ENCODE measurements at places on chromosomes 3 and 15. TPM values are rescaled to one million over a fixed set of nuclear protein-coding genes. Genes with fewer than 3 reads are reported as not detected.

GRCh38 chr3:141368925-141369794 lies 856 bp downstream of the ZBTB38 start:
- H3K4me1 ChIP-seq, result peaks cover 3% of the 10 kb centered on the region
- H3K36me3 ChIP-seq, result no peaks in the 10 kb centered on the region
- no peak overlapping the region for H3K4me3 ChIP-seq
- no peaks in the 10 kb centered on the region for H3K27me3 ChIP-seq

GRCh38 chr3:52454938-52455282 lies 494 bp upstream of the NISCH start:
- H3K4me1 ChIP-seq, result peaks cover 28% of the 10 kb centered on the region
- H3K4me3 ChIP-seq, result peak overlapping the region; percentile 88
- H3K36me3 ChIP-seq, result peaks cover 11% of the 10 kb centered on the region
- no peak for DNase-seq
- no peaks in the 10 kb centered on the region for H3K27me3 ChIP-seq

- no peak overlapping the region for H3K27ac ChIP-seq
- no peaks in the 10 kb centered on the region for H3K4me1 ChIP-seq
- no peaks in the 10 kb centered on the region for H3K36me3 ChIP-seq
- no peak overlapping the region for H3K4me3 ChIP-seq
- no peak for DNase-seq
- H3K27me3 ChIP-seq, result no peaks in the 10 kb centered on the region
These were observed 126.9 kb downstream of the LRRK1 start for GRCh38 chr15:101045835-101046691.

GRCh38 chr15:68704496-68705021 lies 116.1 kb downstream of the ANP32A start:
- DNase-seq, result no peak
- H3K36me3 ChIP-seq, result no peaks in the 10 kb centered on the region
- no peaks in the 10 kb centered on the region for H3K4me1 ChIP-seq
- H3K27ac ChIP-seq, result no peak overlapping the region

LRRC58 gene
- total RNA-seq, result 37.9 TPM

DNA sequence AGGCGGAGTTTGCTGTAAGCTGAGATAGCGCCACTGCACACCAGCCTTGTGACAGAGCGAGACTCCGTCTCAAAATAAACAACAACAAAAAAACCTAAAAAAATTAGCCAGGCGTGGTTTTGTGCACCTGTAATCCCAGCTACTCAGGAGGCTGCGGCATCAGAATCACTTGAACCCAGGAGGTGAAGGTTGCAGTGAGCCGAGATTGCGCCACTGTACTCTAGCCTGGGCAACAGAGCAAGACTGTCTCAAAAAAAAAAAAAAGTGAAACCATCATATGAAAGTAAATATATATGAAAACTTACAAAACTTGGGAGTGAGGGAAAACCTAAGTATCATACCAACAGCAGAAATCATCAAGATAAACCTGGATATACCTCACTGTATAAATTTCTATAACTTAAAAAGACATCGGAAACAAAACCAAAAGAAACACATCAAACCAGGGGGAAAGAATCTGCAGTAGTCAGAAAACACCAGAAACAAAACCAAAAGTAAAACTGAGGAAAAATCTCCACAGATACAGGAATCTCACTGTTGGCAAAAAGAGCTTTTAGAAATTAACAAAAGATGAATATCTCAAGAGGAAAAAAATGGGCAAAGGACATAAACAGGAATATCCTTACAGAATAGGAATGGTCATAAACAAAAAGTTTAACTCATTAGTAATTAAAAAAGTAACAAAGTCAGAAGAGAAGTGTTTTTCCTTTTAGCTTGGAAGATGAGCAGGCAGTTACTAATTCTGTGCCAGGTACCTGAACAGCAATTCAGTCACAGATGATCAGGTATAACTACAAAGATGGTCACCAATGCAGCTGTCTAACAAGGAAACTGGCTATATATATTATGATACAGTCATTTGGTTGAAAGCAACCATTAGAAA lies 41.3 kb downstream of the ETV5 start:
- no peak overlapping the region for H3K4me3 ChIP-seq
- no peaks in the 10 kb centered on the region for H3K36me3 ChIP-seq
- H3K27me3 ChIP-seq, result no peaks in the 10 kb centered on the region
- no peak for DNase-seq

DNA sequence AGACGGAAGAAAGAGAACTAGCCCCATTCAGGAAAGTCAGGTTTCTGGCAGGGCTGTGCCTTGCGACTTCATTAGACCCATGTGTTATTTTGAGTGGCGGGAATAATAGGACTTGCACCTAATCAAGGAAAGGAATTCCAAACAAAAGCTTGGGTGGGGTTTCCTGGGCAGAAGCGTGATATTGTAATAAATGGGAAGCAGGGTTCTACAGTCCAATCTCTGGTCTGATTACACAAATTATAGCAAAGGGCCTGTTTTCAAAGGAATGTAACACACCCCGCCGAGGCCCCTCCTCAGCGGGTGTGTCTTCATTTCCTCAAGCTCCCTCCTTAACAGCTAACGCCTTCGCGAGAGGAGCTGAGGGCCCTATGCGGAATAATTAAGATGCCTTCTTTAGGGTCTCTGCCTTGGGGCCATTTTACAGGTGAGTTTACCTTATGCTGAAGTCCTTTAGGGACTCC lies 396.0 kb upstream of the C2CD4B start:
- no peak overlapping the region for H3K27ac ChIP-seq
- no peak overlapping the region for H3K4me3 ChIP-seq
- H3K27me3 ChIP-seq, result no peaks in the 10 kb centered on the region
- H3K4me1 ChIP-seq, result no peaks in the 10 kb centered on the region

KLF15 gene
- 0.18 TPM for total RNA-seq

RBP2 gene
- total RNA-seq, result not detected

DNA sequence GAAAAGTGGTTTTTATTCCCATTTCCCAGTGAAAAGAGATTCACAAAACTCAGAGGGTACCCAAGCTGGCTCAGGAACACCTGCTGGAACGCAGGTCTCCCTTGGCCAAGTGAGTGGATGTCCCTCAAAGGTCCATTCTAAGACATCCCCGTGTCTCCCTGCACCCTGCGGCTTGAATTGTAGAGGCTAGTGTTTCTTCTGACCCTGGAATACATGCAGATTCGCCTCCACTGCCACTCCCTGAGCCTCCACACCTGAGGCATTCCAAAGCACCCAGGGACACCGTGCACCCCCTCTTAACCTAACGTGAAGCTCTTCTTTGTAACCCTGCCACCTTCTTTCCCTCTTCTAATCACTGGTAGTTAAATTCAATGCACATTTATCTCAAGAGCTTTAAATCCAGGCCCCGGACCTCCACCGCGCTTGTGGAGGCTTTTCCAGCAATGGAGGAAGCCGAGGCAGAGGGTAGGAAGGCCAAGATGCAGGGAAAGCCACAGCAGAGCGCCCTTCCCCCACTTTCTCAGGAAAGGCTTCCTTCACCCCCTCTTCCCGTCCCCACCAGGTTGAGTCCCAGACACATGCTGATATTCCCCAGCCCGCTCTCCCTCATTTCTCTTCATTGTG lies 590 bp upstream of the ITGA11 start:
- no peak for DNase-seq
- H3K36me3 ChIP-seq, result no peaks in the 10 kb centered on the region
- no peak overlapping the region for H3K27ac ChIP-seq
- no peaks in the 10 kb centered on the region for H3K4me1 ChIP-seq

DNA sequence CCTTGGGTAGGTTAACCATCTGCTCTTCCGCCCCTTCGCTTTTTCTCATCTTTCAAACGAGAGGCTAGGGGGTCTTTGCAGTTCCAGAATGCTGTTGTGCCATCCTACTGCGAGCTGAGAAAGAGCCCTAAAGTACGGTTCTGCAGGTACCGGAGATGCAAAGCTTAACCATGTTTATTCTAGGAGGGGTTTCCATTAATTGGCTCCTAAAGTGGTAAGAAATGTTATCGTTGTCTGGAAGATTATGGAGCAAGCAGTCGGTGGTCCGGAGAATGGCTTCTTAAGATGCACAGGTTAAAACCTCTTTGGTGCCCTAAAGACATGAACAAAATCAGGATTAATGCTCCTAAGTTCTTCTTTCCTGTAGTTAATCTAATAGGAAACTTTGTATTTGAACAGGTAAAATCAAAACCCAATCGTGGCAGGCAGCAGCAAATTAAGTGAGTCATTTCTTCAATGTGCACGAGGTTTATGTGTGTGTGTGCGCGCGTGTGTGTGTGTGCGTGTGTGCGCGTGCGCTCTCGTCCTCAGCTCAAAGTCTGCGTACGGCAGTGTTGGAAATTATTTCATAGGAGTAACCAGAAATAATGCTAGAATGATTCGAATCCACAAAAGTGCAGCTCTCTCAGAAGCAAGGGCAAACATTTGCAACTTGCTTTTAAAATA lies 772 bp downstream of the FAM81A start:
- H3K4me3 ChIP-seq, result peak overlapping the region; percentile 26
- peaks cover 9% of the 10 kb centered on the region for H3K4me1 ChIP-seq
- no peaks in the 10 kb centered on the region for H3K36me3 ChIP-seq
- peaks cover 14% of the 10 kb centered on the region for H3K27me3 ChIP-seq
- H3K27ac ChIP-seq, result no peak overlapping the region
- DNase-seq, result no peak

DNA sequence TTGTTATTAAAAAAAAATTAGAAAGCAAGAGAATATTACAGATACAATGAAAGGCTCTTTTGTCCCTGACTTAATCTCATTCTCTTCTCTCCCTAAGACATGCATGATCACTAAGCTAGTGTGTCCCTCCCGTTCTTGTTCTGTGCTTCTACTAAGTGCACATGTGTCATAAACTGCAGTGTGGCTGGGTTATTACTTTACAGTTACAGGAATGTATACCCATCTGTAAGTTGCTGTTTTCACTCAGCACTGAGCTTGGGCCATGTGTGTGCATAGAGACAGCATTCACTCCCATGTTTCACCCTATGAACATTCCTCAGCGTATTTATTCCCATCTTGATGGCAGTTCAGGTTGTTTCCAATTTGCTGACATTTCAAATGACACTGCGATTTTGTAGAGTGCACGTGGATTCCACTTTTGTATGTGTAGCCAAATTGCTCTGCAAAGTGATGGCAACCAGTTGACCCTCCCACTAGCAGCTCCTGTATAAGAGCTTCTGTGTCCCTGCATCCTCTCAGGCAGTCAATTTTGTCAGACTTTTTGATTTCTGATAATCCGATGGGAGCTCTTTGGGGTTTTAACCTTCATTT lies 145.8 kb upstream of the UBE2E1 start:
- H3K36me3 ChIP-seq, result no peaks in the 10 kb centered on the region
- no peaks in the 10 kb centered on the region for H3K27me3 ChIP-seq
- no peaks in the 10 kb centered on the region for H3K4me1 ChIP-seq
- no peak overlapping the region for H3K27ac ChIP-seq
- no peak for DNase-seq

RAD51 gene
- 54.3 TPM for total RNA-seq

NR1I2 gene
- total RNA-seq, result 0.35 TPM

DNA sequence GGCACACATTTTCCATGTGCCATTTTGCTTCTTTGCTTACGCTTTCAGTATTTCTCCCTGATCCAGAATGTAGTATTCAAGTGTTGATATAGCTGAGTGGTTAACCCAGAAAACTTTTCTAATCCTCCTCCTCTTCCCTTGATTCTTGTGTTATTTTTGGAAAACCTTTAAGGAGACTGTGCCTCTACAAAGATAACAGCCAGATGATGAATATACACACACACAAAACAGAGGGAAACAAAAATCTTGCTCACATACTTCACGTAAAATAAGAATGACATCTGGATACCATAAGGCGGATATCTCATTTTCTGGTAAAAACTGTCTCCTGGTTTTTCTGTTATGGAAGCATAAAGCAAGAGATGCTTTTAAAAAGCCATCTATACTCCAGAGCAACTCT lies 295.8 kb upstream of the THBS1 start:
- no peak overlapping the region for H3K4me3 ChIP-seq
- H3K27me3 ChIP-seq, result no peaks in the 10 kb centered on the region
- H3K4me1 ChIP-seq, result no peaks in the 10 kb centered on the region

GRCh38 chr3:187025656-187026316 lies 95.5 kb downstream of the ST6GAL1 start:
- H3K4me3 ChIP-seq, result peak overlapping the region; percentile 64
- peaks cover 4% of the 10 kb centered on the region for H3K36me3 ChIP-seq
- no peaks in the 10 kb centered on the region for H3K27me3 ChIP-seq

GRCh38 chr3:171125010-171125409 lies 98.5 kb upstream of the SLC2A2 start:
- DNase-seq, result no peak
- no peaks in the 10 kb centered on the region for H3K4me1 ChIP-seq
- no peaks in the 10 kb centered on the region for H3K27me3 ChIP-seq
- no peak overlapping the region for H3K4me3 ChIP-seq
- peaks cover 44% of the 10 kb centered on the region for H3K36me3 ChIP-seq

LIPH gene
- not detected for total RNA-seq

DNA sequence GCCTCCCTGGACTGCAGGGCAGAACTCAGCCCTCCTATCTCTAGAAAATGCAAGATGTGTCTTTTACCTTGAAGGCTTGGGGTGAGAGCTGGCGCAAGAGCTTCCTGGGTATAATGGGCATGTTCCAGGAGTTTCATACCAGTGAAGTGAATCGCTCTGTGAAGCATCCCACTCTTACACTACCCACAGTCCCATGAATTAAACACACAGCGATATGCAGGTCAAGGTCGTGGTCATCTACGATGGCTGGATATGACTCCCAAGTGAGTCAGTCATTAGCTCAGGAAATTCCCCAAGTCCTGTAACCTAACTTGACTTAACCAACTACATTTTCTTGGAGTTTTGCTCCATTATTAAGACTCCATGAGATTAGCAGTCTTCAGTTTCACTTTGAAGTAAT lies 439.7 kb downstream of the NTRK3 start:
- H3K36me3 ChIP-seq, result no peaks in the 10 kb centered on the region
- H3K4me3 ChIP-seq, result no peak overlapping the region
- no peaks in the 10 kb centered on the region for H3K27me3 ChIP-seq
- H3K4me1 ChIP-seq, result no peaks in the 10 kb centered on the region
- H3K27ac ChIP-seq, result no peak overlapping the region
- DNase-seq, result no peak

DNA sequence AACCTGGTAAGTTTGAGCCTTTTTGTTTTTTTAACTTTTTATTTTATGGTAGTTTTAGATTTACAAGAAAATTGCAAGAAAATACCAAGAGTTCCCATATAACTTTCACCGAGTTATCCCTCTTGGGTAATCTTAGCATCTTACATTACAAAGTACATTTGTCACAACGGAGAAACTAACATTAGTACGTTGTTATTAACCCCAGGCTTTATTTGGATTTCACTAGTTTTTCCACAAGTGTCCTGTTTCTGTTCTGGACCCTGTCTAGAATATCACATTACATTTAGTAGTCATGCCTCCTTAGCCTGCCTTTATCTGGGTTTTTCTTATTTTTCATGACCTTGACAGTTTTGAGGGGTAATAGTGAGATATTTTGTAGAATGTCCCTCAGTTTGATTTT lies 53.5 kb upstream of the KPNA4 start:
- H3K36me3 ChIP-seq, result no peaks in the 10 kb centered on the region
- no peak overlapping the region for H3K27ac ChIP-seq
- no peak for DNase-seq
- peaks cover 3% of the 10 kb centered on the region for H3K27me3 ChIP-seq
- no peak overlapping the region for H3K4me3 ChIP-seq
- H3K4me1 ChIP-seq, result no peaks in the 10 kb centered on the region

- no peak overlapping the region for H3K4me3 ChIP-seq
- no peak overlapping the region for H3K27ac ChIP-seq
These were observed 16.4 kb downstream of the FAM107A start for GRCh38 chr3:58560771-58561311.

GLDN gene
- not detected for total RNA-seq

- DNase-seq, result no peak
- no peaks in the 10 kb centered on the region for H3K27me3 ChIP-seq
- peaks cover 4% of the 10 kb centered on the region for H3K4me1 ChIP-seq
- H3K27ac ChIP-seq, result no peak overlapping the region
- no peak overlapping the region for H3K4me3 ChIP-seq
These were observed 57.5 kb upstream of the MUC13 start for GRCh38 chr3:124992041-124992440.

GRCh38 chr3:172073262-172073915 lies 34.0 kb downstream of the FNDC3B start:
- no peaks in the 10 kb centered on the region for H3K27me3 ChIP-seq
- H3K4me3 ChIP-seq, result no peak overlapping the region
- H3K27ac ChIP-seq, result no peak overlapping the region
- H3K36me3 ChIP-seq, result no peaks in the 10 kb centered on the region
- no peak for DNase-seq
